Breast epithelium (tissue), 4 donors: ENCODE measurements at places on chromosomes 2 and 18. TPM values are rescaled to one million over a fixed set of nuclear protein-coding genes. Genes with fewer than 3 reads are reported as not detected.

GRCh38 chr2:226548732-226549131, 250.9 kb downstream of the IRS1 start:
- no peak for DNase-seq

DNA sequence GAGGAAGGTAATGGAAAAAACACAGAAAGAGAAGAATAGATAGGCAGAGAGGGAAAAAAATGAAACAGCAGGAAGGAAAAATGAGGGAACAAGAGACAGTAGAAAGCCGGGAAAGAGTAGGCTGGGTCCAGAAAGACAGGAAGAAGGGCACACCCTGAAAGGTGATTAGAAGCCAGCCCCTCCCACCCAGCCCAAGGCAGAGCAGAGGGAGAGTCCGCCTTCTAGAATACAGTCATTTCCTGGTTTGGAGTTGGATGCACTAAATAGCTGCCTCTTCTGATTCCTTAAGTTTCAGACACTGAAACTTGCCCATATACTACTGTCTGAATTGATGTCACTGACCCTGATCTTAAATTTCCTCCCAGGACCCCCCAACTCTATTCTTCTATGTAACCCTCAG, 17.9 kb upstream of the DSG3 start:
- no peak for DNase-seq

CNTNAP5 gene
- not detected for total RNA-seq

- DNase-seq = no peak
These were observed 174.6 kb upstream of the ALPP start for GRCh38 chr2:232203936-232204335.

- DNase-seq = no peak
These were observed 25.7 kb downstream of the FANCL start for GRCh38 chr2:58215429-58215828.

GRCh38 chr2:129488376-129488775, 491.1 kb upstream of the RAB6C start:
- no peak for DNase-seq

MIB1 gene
- total RNA-seq = 37.7 TPM

DNA sequence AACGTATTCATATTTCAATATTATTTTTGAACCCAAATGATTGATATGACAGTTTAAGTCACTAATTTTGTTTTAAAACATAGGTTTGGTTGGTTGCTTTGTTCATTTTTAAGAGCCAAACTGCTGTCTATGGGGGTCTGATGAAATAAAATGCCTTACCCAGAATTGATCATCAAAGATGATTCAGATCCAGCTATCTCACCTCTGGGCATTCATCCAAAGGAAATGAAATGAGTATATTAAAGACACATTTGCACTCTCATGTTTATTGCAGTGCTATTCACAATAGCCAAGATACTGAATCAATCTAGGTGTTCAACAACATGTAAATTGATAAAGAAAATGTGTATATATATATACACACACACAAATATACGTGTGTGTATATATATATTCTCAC, 326.9 kb upstream of the GULP1 start:
- DNase-seq = no peak

- no peak for DNase-seq
These were observed 99.1 kb downstream of the GREB1L start for GRCh38 chr18:21341141-21341540.

GRCh38 chr2:64931246-64932115, 57.7 kb upstream of the SLC1A4 start:
- DNase-seq = no peak

DNA sequence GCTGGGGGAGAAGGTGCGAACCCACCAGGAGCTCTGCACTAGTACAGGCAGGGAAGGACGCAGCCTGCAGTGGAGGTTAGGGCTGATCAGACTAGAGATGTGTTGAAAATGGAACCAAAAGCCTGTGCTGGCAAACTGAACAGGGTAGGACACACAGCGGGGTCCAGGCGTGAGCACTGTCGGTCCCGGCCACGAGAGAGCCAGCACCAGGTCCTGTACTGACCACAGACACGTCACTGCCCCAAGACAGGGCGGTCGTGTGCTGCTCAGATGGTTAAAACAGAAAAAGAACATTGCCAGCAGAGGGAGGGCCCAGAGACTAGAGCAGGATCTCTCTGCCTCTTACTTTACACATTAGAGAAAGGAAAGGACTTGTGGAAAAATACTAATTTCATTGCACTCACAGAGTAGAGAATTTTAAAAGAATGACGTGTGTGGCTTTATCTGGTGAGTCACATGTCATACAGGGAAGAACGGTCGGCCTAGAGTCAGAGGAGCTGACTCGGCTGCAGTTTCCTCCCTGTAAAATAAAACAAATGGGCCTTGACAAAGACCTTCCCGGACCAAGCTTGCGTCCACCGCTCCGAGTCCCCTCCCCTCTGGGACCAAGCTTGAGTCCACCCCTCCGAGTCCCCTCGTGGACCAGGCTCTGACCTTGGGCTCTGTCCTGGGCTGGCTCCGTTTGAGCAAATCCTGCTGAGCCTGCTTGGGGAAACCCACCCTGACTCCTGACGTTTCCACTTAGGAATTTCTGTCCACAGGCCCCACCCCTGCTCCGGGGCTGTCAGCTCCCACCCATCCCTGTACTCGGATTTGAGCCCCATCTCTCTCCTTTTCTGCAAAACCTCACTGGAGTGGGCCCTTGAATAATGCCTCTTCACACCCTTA, 16.7 kb upstream of the ADI1 start:
- peak; percentile 31 for DNase-seq
